ENCODE measurements at places on chromosomes 16 and 17. TPM values are rescaled to one million over a fixed set of nuclear protein-coding genes. Genes with fewer than 3 reads are reported as not detected.
A peak's percentile ranks its signal among the peaks of the same experiment; 100 is the strongest.

GRCh38 chr16:10682604-10683003 lies 12.1 kb downstream of the TEKT5 start:
- no peak overlapping the region for H3K4me3 ChIP-seq
- no peak overlapping the region for H3K27ac ChIP-seq
- H3K4me1 ChIP-seq, result no peaks in the 10 kb centered on the region
- peaks cover 2% of the 10 kb centered on the region for H3K27me3 ChIP-seq

DNA sequence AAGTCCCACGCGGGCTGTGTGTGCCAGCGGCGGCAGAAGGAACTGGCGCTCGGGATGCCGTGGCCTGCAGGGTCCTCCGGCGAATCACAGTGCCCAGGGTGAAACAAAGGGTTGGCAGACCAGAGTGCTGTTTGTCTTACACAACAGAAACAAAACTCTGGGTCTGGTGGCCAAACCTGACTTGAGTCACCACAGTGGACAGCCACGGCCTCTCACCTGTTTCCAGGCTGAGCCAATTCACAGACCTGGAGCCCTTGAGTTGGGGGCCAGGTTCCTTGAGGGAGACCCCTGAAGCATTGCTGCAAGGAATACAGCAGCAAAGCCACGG lies 2.1 kb upstream of the CHMP6 start:
- no peak overlapping the region for H3K27ac ChIP-seq
- DNase-seq, result no peak
- no peaks in the 10 kb centered on the region for H3K27me3 ChIP-seq
- peaks cover 18% of the 10 kb centered on the region for H3K4me1 ChIP-seq
- H3K36me3 ChIP-seq, result no peaks in the 10 kb centered on the region

GRCh38 chr17:13480877-13481276 lies 120.9 kb downstream of the HS3ST3A1 start:
- peaks cover 9% of the 10 kb centered on the region for H3K4me1 ChIP-seq
- no peak overlapping the region for H3K4me3 ChIP-seq
- DNase-seq, result no peak
- no peaks in the 10 kb centered on the region for H3K36me3 ChIP-seq
- no peaks in the 10 kb centered on the region for H3K27me3 ChIP-seq
- no peak overlapping the region for H3K27ac ChIP-seq

DNA sequence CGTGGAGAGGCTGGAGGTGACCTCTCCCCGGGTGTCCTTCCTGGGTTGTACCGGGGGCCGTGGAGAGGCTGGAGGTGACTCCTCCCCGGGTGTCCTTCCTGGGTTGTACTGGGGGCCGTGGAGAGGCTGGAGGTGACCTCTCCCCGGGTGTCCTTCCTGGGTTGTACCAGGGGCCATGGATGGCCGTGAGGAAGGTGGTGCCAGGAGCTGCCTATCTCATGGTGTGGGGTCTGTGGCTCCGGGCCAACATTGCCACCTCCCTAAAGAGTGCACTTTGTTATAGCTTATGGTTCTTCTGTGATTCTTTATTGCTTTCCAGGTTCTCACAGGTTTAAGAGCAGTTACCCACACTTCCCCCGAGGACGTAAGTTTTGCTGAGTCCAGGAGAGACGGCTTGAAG lies 86.3 kb upstream of the ZNF750 start:
- no peak overlapping the region for H3K4me3 ChIP-seq
- no peak for DNase-seq
- peaks cover 7% of the 10 kb centered on the region for H3K36me3 ChIP-seq
- no peaks in the 10 kb centered on the region for H3K27me3 ChIP-seq

GRCh38 chr17:27677191-27677590 lies 46.2 kb downstream of the LGALS9 start:
- no peak overlapping the region for H3K27ac ChIP-seq
- peaks cover 3% of the 10 kb centered on the region for H3K27me3 ChIP-seq
- DNase-seq, result no peak
- H3K4me1 ChIP-seq, result no peaks in the 10 kb centered on the region
- no peaks in the 10 kb centered on the region for H3K36me3 ChIP-seq
- no peak overlapping the region for H3K4me3 ChIP-seq

DNA sequence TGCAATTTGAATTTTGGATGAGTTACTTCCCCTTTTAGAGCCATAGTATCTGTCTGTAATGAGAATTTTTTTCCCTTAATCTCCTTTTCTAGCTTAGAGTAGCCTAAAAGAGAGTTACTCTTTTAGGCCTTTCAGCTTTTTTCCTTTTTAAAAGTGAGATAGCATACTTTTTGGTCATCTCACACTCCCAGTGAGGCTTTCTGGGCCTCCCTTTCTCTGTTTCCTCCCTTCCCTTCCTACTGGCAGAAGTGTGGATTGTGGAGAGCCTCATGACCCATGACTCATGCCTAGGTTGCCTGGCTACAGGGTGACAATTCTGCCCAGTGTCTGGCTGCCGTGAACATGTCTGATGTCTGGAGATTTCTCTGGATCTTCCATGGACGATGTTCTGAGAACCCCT lies 15.2 kb downstream of the KRT23 start:
- DNase-seq, result peak; percentile 87
- H3K27ac ChIP-seq, result peak overlapping the region; percentile 58
- no peaks in the 10 kb centered on the region for H3K36me3 ChIP-seq

DNA sequence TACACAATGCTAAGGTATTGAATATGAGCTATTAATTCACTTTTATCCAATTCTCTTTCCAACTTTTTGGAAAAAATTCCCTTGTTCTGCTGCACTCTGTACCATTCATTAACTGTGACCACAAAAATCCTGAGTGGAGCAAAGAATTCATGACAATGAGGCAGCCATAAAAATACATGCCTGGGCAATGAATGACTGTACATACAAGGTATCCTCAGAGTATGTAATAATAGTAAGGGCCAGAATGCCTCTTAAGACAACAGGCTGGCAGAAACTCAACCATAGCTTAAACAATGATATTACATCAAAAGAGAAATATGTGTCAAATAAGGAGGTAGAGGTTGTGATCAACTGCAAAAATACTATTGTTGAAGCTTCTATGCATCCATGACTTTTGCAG lies 74.7 kb upstream of the CA10 start:
- H3K4me3 ChIP-seq, result no peak overlapping the region
- H3K27me3 ChIP-seq, result no peaks in the 10 kb centered on the region
- no peaks in the 10 kb centered on the region for H3K36me3 ChIP-seq
- DNase-seq, result peak; percentile 15

DNA sequence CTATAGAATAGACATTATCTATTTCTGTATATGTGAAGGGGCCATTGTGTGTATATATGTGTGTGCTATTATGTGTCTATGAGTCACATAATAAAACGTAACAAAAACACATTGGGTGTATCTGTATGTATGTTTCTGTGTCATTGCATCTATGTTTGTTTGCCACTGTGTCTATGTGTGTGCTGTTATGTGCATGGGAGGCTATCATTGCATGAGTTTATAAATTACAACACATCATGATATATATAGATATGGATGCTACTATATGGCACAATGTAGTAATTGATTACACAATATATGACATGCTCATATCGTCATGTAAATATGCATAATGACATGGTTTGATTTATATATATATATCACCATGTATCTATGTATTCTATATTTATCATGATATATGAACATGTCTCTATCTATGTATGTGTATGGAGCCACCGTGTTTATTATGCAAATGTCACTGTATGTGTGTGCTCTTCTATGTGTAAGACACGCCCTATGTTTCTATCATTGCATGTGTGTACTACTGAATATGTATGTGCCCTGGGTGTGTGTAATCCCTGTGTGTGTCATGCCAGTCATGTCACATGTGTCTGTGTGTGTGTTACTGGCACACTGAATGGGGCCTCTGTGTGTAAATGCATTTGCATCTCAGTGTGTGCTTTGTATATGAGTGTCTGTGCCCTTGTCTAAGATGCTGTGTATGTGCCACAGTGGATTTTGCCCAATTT lies 1.4 kb upstream of the TSPOAP1 start:
- peaks cover 16% of the 10 kb centered on the region for H3K27me3 ChIP-seq
- H3K27ac ChIP-seq, result no peak overlapping the region
- H3K36me3 ChIP-seq, result no peaks in the 10 kb centered on the region

GRCh38 chr17:55661963-55662834 lies 60.5 kb downstream of the TMEM100 start:
- H3K4me1 ChIP-seq, result no peaks in the 10 kb centered on the region
- no peak for DNase-seq
- no peaks in the 10 kb centered on the region for H3K27me3 ChIP-seq
- no peak overlapping the region for H3K4me3 ChIP-seq
- no peak overlapping the region for H3K27ac ChIP-seq
- H3K36me3 ChIP-seq, result no peaks in the 10 kb centered on the region

DNA sequence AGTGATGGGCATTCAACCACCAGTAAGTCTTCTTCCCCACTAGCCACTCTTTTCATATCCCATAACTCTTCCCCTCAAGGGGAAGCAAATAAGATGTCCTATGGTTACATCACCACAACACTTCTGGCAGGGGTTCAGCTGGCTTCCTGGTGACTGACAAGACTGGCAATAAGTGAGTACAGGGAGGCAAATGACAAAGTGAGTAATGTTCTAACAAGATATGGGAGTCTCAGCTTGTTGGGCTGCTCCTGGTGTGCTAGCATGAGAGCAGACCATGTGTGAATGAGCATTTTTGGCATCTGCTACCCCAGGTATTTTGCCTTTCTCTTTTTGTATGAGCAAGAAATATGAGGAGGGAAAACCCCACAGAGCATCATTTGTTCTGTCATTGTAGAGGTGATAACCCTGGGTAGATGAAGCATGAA lies 9.9 kb downstream of the TMIGD1 start:
- peak; percentile 49 for DNase-seq
- H3K4me1 ChIP-seq, result no peaks in the 10 kb centered on the region
- H3K36me3 ChIP-seq, result no peaks in the 10 kb centered on the region

DNA sequence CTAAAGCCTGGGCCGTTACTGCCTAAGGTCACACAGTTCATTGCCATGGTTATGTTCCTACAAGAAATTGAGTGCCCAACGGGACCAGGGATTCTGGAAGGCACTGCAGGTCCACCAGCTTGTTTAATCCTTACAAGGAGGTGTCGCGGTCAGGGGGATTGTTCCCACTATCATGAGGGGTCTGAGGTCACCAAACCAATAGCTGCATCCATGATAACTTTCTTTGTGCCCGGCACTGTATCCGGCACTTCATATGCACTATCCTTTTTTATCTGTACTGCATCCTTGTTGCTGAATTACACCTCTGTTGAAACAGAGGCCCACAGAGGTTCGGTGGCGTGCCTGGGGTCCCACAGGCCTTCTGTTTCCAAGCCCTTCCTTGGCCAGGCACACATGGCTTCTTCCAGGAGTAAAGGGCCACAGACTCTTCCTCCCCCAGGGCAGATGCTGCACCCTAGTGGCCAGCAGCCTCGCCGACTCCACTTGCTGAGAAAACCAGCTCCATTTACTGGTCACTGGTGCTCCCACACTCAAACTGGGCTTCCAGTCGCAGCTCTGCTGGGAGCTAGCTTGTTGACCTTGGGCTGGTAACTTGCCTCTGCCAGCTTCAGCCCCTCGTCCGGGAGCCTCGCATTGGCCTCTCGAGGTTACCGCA lies 82.0 kb upstream of the PLCG2 start:
- no peaks in the 10 kb centered on the region for H3K27me3 ChIP-seq
- peak; percentile 32 for DNase-seq
- no peak overlapping the region for H3K4me3 ChIP-seq
- no peaks in the 10 kb centered on the region for H3K36me3 ChIP-seq
- H3K27ac ChIP-seq, result peak overlapping the region; percentile 31

DNA sequence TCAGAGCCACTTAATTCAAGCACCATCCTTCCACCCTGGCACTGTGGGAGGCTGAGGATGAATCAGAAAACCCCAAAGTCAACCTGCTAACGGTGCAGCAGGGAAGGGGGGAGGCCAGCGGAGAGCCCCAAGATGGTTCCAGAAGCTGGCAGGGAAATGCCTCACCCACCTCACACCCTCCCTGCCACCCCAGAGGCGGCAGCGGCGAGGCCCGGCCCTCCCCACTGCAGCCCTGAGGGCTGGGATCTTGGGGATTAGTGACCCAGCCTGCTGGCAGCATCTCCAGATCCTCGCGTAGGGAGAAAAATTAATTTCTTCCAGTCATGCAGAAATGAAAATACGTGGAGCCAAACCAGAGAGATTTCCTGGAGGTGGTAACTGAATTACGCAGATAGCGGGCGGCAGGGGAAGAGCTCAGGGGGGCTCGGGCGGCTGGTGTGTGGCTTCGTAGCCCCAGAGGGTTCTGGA lies 38.2 kb downstream of the CBFA2T3 start:
- peaks cover 34% of the 10 kb centered on the region for H3K27me3 ChIP-seq
- no peak overlapping the region for H3K27ac ChIP-seq
- H3K4me3 ChIP-seq, result no peak overlapping the region
- H3K4me1 ChIP-seq, result no peaks in the 10 kb centered on the region

DNA sequence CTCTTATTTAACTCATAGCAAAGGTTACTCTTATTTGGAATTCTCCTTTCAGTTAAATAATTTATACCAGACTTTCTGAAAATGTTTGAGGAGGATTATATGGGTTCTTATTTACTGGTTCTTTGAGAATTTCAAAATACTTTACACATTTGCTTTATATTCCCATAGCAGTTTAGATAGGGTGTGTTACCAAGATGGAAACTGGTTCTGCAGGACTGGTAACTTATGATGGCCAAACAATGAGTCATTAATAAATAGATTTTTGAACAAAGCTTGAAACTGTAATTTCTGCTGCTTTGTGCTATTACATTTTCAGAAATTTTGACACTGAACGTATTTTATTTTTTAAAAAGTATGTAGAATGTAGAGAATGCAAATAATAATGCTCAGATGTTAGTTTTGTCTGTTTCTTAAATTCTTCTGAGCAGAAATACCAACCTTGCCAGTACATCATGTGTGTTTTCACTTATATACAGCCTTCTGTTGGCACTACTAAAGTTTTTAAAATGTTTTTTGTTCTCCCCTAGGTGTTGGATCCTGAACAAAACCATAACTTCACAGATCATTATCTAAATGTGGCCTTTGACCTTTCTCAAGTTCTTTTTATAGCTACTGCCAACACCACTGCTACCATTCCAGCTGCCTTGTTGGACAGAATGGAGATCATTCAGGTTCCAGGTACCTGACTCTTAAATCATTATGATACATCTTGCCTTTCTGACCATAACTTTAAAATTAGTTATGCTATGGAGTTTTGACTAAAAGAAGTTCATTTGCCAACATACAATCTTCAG lies 48.3 kb upstream of the ABCC11 start:
- DNase-seq, result no peak
- peaks cover 13% of the 10 kb centered on the region for H3K36me3 ChIP-seq
- no peaks in the 10 kb centered on the region for H3K27me3 ChIP-seq
- H3K4me1 ChIP-seq, result peaks cover 6% of the 10 kb centered on the region
- H3K27ac ChIP-seq, result no peak overlapping the region

- peaks cover 3% of the 10 kb centered on the region for H3K4me1 ChIP-seq
- DNase-seq, result no peak
- H3K27me3 ChIP-seq, result no peaks in the 10 kb centered on the region
- H3K36me3 ChIP-seq, result no peaks in the 10 kb centered on the region
These were observed at the start of gene KRT13 for GRCh38 chr17:41505007-41505808. Gene KRT13 (minus strand): TSS chr17:41505612. CDS start chr17:41505550, 62 bp downstream.

The CEP131 gene
- 5.9 TPM for total RNA-seq

The SOST gene
- not detected for total RNA-seq

The PPY gene
- not detected for total RNA-seq

The ACAP1 gene
- total RNA-seq, result 14.4 TPM

The CCL8 gene
- not detected for total RNA-seq

The CHST5 gene
- total RNA-seq, result not detected

The C16orf92 gene
- total RNA-seq, result not detected

The GAS2L2 gene
- 0.07 TPM for total RNA-seq

The ITGAD gene
- not detected for total RNA-seq
